Skin of body (tissue), 3 donors: ENCODE measurements at places on chromosomes 6 and 20. TPM values are rescaled to one million over a fixed set of nuclear protein-coding genes. Genes with fewer than 3 reads are reported as not detected.

The BTN1A1 gene
- not detected for total RNA-seq

The GPSM3 gene
- total RNA-seq: 4.1 TPM

The FLRT3 gene
- 50.4 TPM for total RNA-seq

The HLA-DOA gene
- 2.3 TPM for total RNA-seq

The HTR1B gene
- 0.10 TPM for total RNA-seq

The TRAPPC3L gene
- total RNA-seq: 0.49 TPM

The DYNLRB1 gene
- 60.1 TPM for total RNA-seq

The SDC4 gene
- 48.8 TPM for total RNA-seq

The GPX5 gene
- total RNA-seq: not detected

The LAMA2 gene
- 87.4 TPM for total RNA-seq

The FOXQ1 gene
- total RNA-seq: 2.2 TPM

The TUBB2B gene
- 17.8 TPM for total RNA-seq

GRCh38 chr20:19141998-19142397 lies 70.4 kb upstream of the SLC24A3 start:
- DNase-seq: peak; percentile 7

- no peak for DNase-seq
These were observed 7.1 kb downstream of the PLTP start for GRCh38 chr20:45904583-45905504.

- DNase-seq: no peak
These were observed 394.4 kb upstream of the ADGRB3 start for GRCh38 chr6:68240726-68241125.

GRCh38 chr6:92593201-92593600 lies 826.2 kb downstream of the EPHA7 start:
- DNase-seq: no peak

GRCh38 chr6:107866606-107867301 lies 42.6 kb upstream of the SCML4 start:
- DNase-seq: peak; percentile 2

- DNase-seq: no peak
These were observed 107.9 kb upstream of the CARMIL1 start for GRCh38 chr6:25171301-25171700.

DNA sequence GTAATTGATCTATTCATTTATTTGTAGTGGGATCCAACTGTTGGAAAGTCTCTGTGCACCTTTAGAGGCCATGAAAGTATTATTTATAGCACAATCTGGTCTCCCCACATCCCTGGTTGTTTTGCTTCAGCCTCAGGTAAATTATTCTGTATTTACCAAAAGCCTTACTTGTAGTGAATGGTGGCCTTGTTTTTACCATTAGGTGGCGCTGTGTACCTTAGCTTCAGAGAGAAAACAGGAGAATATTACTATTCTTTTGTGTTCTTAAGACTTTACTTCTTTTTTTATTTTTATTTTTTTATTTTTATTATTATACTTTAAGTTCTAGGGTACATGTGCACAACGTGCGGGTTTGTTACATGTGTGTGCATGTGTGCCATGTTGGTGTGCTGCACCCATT lies 23.7 kb downstream of the PEX7 start:
- DNase-seq: no peak

- DNase-seq: no peak
These were observed 29.1 kb downstream of the BFSP1 start for GRCh38 chr20:17502105-17502504.

DNA sequence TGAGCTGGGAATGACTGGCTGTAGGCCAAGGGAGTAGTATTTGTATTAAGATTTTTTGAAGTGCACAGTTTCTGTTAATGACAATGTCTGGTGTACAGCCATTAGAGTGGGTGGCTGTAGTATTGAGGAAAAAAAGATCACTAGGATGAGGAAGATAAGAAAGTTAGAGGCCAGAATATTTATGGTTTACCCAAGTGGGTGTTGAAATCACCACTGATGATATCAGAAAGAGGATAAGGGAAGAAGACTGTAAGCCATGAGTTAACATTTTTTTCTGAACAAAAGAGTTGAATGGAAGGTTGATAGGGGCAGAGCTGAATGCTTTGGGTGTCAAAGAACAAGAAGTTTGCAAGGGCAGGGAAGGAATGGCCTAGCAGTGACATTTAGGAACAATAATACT lies 104.7 kb downstream of the PRDM13 start:
- DNase-seq: no peak

- no peak for DNase-seq
These were observed 2.3 kb downstream of the BMP6 start for GRCh38 chr6:7727946-7728854.

DNA sequence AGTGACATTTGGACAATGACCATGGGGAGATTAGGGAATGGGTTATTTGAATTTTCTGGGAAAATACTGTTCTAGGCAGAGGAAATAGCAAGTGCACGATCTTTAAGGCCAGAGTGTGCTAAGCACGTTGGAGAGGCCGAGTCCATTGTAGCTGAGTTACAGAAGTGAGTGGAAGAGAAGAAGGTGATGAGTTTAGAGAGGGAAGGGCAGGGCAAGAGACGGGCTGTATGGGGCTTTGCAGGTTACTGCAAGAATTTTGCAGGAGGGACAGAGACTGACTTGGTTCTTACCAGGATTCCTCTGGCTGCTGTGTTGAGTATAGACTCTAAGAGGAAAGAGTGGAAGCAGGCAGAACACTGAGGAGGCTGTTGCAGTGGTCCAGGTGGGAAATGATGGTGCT lies 1.1 kb upstream of the NCOA3 start:
- no peak for DNase-seq

DNA sequence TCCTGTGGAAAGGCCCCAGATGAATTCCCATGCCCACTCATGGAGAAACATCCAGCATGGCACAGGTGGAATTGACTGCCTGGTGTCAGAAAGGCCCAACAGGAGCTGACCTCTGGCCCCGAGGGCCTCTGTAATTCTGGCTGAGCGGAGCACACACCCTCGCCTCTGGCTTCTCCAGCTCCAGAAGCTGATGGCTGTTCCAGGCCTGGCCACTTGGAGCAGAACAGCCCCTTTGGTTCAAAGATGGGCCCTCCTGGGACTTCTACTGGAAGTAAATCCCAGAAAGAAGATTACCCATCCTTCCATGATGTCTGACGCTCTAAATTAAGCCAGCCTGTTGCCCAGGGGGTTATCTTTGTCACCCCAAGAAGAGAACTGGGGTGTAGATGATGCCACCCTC lies 275.1 kb upstream of the CDH4 start:
- no peak for DNase-seq

- DNase-seq: no peak
These were observed 31.1 kb downstream of the ADGRF4 start for GRCh38 chr6:47729457-47729856.

DNA sequence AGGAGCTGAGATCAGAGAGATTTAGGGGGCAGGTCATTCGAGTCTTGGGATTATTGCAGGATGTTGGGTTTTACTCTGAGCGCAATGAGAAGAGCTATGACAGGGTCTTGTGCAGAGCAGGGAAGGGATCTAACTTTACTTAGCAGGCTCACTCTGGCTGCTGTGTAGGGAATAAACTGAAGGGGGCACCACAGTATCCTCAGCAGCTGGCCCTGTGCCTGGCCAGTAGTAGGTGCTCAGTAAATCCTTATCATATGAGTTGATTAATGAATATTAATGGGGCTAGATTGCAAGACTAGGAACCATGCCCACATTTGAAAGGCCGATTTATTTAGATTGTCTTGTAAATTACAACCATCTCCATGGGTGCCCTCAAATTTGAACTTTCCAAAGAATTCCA lies 4.6 kb upstream of the MDGA1 start:
- DNase-seq: no peak

DNA sequence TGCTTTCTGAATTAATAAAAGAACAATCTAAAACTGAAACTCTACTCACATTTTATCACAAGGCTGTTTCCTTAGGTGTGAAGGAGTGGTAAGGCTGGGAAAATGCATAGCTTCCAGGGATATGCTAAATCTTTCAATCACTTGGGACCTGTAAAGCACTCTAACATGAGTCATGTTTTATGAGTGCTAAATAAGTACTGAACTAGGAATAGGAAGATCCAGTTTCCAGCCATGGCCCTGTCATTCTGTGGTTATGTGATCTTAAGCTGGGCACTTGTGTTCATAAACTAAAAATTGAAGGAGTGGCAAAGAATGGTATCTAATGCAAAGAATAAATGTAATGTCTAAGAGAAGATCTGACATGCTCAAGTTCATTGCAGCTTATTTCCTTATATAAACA lies 6.1 kb upstream of the TMEM200A start:
- DNase-seq: no peak

- DNase-seq: no peak
These were observed 80.1 kb downstream of the PTPN1 start for GRCh38 chr20:50590348-50590664.

GRCh38 chr6:148704400-148705246 lies 42.2 kb upstream of the UST start:
- no peak for DNase-seq

DNA sequence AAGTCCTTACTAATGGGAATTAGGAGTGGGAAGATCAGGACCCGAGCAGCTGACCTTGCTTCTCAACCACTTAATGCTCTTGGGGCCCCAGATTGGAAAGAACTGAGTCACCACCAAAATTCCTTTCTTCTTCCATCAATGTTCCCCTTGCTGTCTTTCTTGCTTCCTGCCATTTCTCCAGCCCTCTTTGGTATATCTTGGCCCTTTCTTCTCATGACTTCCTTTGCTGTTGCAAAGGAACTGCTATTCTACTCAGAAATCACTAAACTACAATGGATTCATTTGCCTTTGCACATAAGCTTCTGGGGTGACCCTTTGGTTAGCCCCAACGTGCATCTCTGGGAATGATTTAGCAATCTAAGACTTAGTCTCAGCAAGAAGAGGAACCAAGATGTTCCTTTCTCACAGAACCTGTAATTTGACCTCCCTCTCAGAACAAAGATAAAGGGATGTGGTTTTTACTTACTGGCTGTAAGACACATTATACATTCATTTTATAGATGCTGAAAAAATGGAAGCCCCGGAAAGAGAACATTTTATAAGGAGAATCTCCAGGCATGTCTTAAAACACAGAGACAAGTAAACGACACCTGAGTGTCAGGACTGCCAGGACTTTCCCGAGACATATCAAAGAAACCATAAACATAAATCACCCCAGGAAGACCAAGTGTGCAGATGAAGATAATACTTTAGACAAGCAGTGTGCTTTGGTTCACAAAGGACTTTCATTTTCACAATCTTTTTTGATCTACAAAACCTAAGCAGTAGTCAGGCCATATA lies 99.0 kb upstream of the TNFAIP3 start:
- DNase-seq: no peak

DNA sequence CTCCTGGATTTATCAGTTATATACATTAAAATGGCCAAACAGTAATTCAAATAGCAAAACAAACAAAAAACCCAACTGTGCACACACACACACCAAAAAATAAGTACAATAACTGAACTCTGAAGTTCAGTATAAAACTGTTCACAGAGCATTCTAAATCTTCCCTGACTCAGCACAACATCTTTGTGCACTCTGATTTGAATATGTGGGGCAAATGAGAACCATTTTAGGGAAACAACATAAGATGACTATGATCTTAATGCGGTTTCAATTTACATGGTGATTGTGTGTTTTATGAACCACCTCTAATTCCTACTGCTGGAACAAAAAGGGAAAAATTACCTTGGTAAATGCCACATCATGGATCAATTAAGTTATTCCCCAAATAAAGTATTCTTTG lies 41.7 kb downstream of the PLAGL1 start:
- peak; percentile 15 for DNase-seq

DNA sequence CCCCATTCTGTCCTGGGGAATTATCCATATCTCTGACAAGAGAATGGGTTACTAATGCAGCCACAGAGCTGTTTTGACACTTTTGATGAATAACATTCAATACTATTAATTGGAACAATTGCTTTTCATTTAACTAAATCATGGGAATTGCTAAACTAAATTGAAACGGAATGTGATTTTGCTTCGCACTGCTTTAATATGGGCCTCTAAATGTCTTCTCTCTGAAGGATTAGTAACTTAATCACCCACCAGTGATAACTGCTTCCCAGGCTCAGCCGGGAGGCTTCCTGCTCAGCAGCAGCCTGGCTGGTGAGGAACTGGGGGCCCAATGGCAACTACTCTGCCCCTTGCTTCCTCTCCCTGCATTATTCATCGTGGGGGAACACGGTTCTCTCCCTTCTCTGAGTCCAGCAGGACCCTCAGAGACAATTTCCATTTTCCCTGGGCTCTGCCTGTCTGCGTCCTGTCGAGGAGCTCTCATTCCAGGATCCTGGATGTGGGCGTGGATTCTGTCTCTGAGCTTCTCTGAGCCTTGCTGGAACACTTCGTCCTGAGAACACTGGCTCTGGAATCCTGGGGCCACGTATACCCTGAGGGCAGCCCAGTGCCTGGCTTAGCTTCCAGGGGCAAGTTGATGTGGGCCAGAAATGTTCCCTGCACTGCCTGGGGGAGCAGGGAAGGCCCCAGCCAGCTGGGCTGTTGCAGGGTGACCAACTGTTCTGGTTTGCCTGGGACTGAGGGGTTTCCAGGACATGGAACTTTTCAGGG lies 308.9 kb downstream of the DHX35 start:
- DNase-seq: no peak

GRCh38 chr6:26020329-26021000 lies 57.9 kb downstream of the TRIM38 start:
- peak; percentile 99 for DNase-seq

- no peak for DNase-seq
These were observed 4.1 kb upstream of the HSPA12B start for GRCh38 chr20:3728354-3728753.

DNA sequence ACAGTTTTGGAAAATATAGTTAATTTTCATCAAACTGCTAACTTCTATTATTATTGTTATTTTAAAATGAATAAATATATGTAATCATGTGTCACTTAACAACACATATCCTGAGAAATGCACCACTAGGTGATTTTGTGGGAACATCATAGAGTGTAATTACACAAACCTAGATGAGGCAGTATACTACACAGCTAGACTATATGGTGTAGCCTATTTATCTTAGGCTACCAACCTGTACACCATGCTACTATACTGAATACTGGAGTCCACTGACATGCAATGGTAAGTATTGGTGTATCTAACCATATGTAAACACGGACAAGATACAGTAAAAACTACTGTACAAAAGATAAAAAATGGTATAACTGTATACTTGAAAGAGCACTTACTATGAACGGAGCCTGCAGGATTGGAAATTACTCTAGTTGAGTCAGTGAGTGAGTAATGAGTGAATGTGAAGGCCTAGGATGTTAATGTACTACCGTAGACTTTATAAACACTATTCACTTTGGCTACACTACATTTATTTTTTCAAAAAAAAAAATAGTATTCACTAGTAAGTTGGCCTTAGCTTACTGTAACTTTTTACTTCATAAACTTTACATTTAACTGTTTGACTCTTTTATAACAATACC lies 72.4 kb downstream of the ASCC3 start:
- DNase-seq: no peak

- DNase-seq: no peak
These were observed 60.8 kb downstream of the FAXC start for GRCh38 chr6:99288668-99289067.

GRCh38 chr6:108594640-108595039 lies 33.9 kb downstream of the FOXO3 start:
- no peak for DNase-seq

- DNase-seq: peak; percentile 29
These were observed 84.1 kb upstream of the SIRPA start for GRCh38 chr20:1810926-1811620.
